ENCODE measurements at places on chromosomes 7 and 10. TPM values are rescaled to one million over a fixed set of nuclear protein-coding genes. Genes with fewer than 3 reads are reported as not detected.
A peak's percentile ranks its signal among the peaks of the same experiment; 100 is the strongest.

DNA sequence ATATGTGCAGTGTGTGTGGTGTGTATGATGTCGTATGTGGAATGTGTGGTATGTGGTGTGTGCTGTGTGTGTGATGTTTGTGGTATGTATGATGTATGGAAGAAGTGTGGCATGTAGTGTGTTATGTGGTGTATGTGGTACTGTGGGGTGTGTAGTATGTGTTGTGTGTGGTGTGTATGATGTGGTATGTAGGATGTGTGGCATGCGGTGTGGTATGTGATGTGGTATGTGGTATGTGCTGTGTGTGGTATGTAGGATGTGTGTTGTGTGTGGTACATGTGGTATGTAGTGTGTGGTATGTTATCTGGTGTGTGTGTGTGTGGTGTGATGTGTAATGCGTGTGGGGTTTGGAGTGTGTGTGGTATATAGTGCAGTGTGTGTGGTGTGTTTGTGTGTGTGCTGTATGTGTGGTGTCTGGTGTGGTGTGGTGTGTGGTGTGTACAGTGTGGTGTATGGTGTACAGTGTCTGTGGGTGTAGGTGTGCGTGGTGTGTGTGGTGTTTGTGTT lies 129.6 kb downstream of the ATP6V0E2 start:
- no peaks in the 10 kb centered on the region for H3K36me3 ChIP-seq
- no peaks in the 10 kb centered on the region for H3K4me1 ChIP-seq
- no peak for DNase-seq
- no peak overlapping the region for H3K27ac ChIP-seq

SCIN gene
- total RNA-seq, result 1.6 TPM

DNA sequence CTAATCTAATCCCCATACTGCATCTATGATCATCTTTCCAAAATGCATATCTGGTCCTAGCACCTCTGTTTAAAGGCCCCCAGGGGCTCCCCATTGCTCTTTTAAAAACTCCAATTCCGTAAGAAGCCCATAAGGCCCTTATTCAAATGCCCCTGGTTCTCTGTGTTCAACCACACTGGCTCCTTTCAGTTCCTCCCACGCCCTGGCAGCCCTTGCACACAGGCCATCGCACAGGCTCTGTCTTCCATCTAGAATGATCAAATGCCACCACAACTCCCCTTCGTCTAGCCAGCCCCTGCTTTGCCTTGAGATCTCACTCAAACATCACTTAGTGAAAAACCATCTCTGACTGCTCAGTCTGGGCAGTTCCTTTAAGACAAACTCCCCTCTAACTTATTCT lies 112.9 kb upstream of the LYZL2 start:
- no peak overlapping the region for H3K4me3 ChIP-seq
- no peak overlapping the region for H3K27ac ChIP-seq
- no peak for DNase-seq
- no peaks in the 10 kb centered on the region for H3K4me1 ChIP-seq

CPA2 gene
- not detected for total RNA-seq

PDLIM1 gene
- 28.2 TPM for total RNA-seq

DNA sequence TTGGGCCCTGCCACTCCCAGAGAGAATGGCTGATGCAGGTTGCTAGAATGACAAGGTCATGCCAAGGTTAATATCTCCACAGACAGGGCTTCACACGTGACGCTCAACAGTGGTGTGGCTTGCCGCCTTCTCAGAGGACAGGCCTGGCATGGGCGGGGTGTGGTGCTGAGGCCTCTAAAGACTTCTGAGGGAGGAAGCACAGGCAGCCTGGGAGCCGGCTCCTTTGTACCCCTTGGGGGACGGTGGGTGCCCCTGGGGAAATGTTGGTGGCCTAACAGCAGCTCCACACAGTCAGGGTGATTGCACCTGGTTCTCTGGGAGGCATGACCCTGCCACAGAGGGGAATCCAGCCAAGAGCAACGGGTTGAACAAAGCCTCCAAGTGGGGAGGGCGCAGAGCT lies 115.1 kb downstream of the PKD1L1 start:
- H3K4me3 ChIP-seq, result no peak overlapping the region
- H3K27me3 ChIP-seq, result no peaks in the 10 kb centered on the region
- H3K36me3 ChIP-seq, result no peaks in the 10 kb centered on the region
- H3K4me1 ChIP-seq, result no peaks in the 10 kb centered on the region

GRCh38 chr7:11430841-11431240 lies 401.2 kb downstream of the THSD7A start:
- H3K4me3 ChIP-seq, result no peak overlapping the region
- H3K27ac ChIP-seq, result no peak overlapping the region
- DNase-seq, result no peak
- no peaks in the 10 kb centered on the region for H3K36me3 ChIP-seq

BLNK gene
- not detected for total RNA-seq

ITGB8 gene
- 13.9 TPM for total RNA-seq

- peak; percentile 54 for DNase-seq
- peaks cover 50% of the 10 kb centered on the region for H3K4me1 ChIP-seq
- H3K36me3 ChIP-seq, result no peaks in the 10 kb centered on the region
- no peaks in the 10 kb centered on the region for H3K27me3 ChIP-seq
- peak overlapping the region; percentile 66 for H3K27ac ChIP-seq
- peak overlapping the region; percentile 25 for H3K4me3 ChIP-seq
These were observed 65.3 kb upstream of the ARID5B start for GRCh38 chr10:61835946-61836887.

PTF1A gene
- total RNA-seq, result not detected

DNA sequence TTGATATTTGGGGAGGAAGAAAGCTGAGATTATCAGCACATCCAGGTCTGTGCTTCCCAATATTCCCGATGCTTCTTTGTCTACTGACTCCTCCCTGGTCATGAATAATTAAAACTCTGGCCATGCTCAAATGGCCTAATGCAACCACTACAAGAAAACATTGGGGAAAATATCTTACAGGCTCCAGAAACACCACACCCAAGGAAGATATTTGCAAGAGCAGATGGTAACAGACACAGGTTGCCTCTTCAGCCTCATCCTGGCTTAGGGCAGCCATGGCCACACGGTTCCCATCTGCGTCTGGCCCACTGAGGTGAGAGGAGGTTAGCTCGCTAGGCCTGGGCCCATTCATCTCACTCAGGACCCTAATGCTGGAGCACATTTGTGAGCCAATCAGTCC lies 108.4 kb upstream of the SDK1 start:
- no peaks in the 10 kb centered on the region for H3K36me3 ChIP-seq
- no peaks in the 10 kb centered on the region for H3K27me3 ChIP-seq
- no peak for DNase-seq

DNA sequence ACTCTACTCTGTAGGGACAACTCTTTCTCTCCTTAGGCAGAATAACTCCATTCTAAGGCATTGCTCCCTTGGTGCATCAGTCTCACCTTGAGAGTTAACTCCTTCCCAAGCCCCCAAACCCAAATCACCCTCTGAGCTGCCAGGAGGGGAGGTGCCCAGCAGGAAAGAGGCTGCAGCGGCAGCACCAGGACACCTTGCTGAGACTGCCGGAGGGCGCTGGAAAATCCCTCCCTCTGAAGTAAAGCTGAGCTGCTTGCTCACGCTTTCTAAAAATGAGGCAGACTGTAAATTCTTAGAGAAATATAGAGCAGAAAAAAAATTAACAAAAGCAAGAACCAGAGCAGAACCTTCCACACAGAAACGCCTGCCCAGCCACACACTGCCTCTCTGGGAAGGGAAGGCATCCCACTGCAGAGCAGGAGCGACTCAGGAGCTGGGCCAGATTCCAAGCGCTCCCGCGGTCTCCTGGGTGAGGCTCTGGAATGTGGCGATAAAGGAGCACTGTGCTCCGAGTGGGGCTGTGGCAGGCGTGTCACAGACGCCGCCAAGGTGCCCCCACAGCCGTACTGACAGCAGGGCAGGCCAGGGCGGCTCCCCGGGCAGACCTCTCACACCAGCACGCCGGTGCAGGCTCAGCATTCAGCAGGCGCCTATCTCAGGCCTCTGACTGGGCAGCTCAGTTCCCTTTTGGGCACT lies 202.1 kb downstream of the TNS3 start:
- peak; percentile 83 for DNase-seq
- peaks cover 33% of the 10 kb centered on the region for H3K4me1 ChIP-seq
- peaks cover 14% of the 10 kb centered on the region for H3K36me3 ChIP-seq
- no peaks in the 10 kb centered on the region for H3K27me3 ChIP-seq
- peak overlapping the region; percentile 64 for H3K27ac ChIP-seq

UROS gene
- 50.6 TPM for total RNA-seq

DNA sequence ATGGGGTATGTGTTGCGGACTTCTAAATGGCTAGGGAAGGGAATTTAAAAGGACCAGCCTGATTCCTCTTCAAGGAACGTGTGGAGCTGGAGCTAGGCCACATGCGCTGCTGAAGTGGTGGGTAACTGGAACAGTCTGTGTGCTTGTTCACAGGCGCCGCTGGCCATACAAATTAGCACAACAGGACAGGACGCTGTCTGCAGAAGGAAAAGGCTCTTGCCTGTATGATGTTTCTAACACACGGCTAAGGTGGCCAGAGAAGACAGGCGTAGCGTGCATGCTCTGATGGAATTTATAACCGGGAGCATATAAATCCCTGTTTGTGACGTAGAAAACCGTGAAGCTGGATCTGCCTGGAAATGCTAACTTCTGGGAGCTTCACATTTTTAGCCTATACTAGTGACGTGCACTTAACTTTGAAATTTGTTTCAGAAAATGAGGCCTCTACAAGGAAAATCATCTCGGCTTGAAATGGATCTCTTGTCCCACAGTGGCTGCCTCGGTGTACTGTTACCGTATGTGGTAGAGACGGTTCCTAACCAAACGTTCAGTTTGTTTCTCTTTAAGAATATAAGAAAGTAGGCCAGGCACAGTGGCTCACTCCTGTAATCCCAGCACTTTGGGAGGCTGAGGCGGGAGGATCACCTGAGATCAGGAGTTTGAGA lies 569.4 kb downstream of the PTPRN2 start:
- H3K27ac ChIP-seq, result no peak overlapping the region
- H3K27me3 ChIP-seq, result peaks cover 27% of the 10 kb centered on the region
- no peaks in the 10 kb centered on the region for H3K4me1 ChIP-seq
- H3K36me3 ChIP-seq, result no peaks in the 10 kb centered on the region
- no peak overlapping the region for H3K4me3 ChIP-seq

DNA sequence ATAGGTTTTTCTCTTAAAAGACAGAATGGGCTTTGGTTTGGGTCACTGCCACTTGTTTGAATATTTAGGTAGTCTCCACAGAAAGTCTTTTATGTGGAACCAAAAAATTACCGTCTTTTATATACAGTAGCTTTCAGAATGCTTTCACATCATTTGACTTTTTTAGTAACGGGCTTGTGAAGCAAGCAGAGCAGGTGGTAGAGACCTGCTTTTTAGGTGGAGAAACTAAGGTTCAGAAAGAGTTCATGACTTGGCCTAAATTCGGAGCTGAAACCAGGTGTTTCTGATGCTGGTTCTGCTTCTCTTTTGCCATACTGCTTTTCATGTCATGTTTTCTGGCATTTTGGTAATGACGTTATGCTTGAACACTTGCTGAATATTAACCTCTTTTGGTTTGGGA lies 36.3 kb downstream of the GARS1 start:
- H3K4me3 ChIP-seq, result no peak overlapping the region
- no peaks in the 10 kb centered on the region for H3K27me3 ChIP-seq
- H3K36me3 ChIP-seq, result peaks cover 74% of the 10 kb centered on the region
- DNase-seq, result no peak
- H3K27ac ChIP-seq, result no peak overlapping the region
- H3K4me1 ChIP-seq, result no peaks in the 10 kb centered on the region

DNA sequence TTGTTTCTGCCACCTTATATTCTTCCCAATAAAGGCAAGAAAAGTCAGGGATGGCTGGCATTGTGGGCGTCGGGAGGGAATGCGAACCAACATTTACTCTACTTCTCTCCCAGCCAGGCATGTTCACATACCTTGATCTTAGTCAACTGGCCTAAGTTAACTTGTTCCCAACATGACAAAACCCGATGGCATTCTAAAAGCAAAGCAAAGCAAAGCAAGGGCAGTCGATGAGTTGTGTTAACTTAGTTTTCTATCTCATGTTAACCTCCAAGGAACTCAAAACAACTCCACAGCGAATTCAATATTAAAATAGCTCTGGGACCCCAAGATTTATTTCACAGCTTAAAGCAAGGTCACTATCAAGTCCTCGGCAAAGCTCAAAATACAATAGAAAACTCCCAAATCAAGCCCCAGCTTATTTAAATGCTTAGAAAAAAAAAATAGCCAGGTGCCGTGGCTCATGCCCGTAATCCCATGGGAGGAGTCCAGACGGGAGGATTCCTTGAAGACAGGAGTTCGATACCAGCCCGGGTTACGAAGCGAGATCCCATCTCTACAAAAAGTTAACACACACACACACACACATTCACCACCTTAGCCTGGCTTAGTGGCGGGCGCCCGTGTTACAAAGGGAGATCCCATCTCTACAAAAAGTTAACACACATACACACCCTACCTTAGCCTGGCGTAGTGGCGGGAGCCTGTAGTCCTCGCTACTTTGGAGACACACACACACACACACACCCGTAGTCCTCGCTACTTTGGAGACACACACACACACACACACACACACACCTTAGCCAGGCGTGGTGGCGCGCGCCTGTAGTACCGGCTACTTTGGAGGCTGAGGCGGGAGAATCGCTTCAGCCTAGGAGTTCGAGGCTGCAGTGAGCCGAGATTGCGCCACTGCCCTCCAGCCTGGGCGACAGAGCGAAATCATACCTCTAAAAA lies 901 bp upstream of the CCNY start:
- peaks cover 62% of the 10 kb centered on the region for H3K4me1 ChIP-seq
- H3K27me3 ChIP-seq, result no peaks in the 10 kb centered on the region
- H3K27ac ChIP-seq, result peak overlapping the region; percentile 13
- DNase-seq, result peak; percentile 83

KIFBP gene
- 65.9 TPM for total RNA-seq

- DNase-seq, result peak; percentile 19
- no peak overlapping the region for H3K27ac ChIP-seq
- H3K27me3 ChIP-seq, result peaks cover 38% of the 10 kb centered on the region
These were observed 27.0 kb upstream of the ZPBP start for GRCh38 chr7:50119815-50120637.

CCDC7 gene
- total RNA-seq, result 14.1 TPM

DNA sequence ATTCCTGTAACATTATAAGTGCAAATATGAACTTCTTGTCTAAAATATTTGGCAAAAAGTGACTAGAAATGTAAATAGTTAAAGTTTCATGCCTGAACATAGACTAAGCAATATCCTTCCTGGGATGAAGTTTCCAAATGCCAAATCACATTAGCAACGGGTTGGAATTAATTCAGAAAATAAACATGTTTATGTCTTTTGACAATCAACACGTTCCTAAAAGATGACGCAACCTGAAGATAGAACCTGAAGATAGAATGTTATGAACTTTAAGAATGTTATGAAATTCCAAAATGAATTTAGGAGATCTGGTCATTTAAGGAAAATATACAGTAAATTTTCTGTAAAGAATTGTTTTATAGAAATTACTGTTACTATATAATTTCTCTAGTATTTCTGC lies 9.2 kb downstream of the LAMB4 start:
- no peak for DNase-seq
- no peaks in the 10 kb centered on the region for H3K4me1 ChIP-seq
- H3K27ac ChIP-seq, result no peak overlapping the region
- H3K4me3 ChIP-seq, result no peak overlapping the region

Data from PC-3 (cell line).